Activated T-cell treated with anti-CD3 and anti-CD28 coated beads, Interleukin-2, amount 50 U/mL, for 72 hours (primary cell): ENCODE measurements at places on chromosomes 3 and 15. TPM values are rescaled to one million over a fixed set of nuclear protein-coding genes. Genes with fewer than 3 reads are reported as not detected.

- H3K4me3 ChIP-seq = no peak overlapping the region
- peaks cover 15% of the 10 kb centered on the region for H3K4me1 ChIP-seq
- peaks cover 42% of the 10 kb centered on the region for H3K27me3 ChIP-seq
Measured at GRCh38 chr3:58608648-58609047, 31.5 kb upstream of the FAM107A start.

DNA sequence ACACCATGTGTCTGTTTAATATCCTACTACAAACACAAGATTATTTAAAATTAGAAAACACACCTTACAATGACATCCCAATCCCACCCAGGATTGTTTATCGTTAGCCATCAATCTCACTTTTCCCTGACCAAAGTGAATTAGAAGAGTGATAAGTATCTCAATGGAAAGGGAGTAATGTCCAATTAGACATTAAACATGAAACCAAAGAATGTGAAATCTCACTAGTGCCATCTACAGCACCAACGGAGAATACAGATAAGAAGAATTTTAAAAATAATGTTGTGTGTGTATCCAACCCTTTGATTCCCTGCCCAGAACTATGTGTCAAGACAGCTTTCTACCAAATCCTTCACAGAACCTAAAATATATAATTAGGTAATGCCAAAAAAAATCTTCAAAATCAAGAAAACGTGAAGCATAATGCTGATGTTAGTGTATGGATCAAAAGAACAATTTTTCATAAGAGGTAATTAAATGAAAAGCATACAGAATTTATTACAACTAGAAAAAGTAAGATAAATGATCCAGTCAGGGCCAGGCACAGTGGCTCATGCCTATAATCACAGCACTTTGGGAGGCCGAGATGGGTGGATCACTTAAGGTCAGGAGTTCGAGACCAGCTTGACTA, 64.2 kb downstream of the SCAPER start:
- H3K4me1 ChIP-seq = peaks cover 26% of the 10 kb centered on the region
- DNase-seq = no peak

GRCh38 chr15:38217191-38217595, 35.4 kb upstream of the SPRED1 start:
- no peak overlapping the region for H3K27ac ChIP-seq
- H3K36me3 ChIP-seq = no peaks in the 10 kb centered on the region
- peaks cover 24% of the 10 kb centered on the region for H3K27me3 ChIP-seq

DNA sequence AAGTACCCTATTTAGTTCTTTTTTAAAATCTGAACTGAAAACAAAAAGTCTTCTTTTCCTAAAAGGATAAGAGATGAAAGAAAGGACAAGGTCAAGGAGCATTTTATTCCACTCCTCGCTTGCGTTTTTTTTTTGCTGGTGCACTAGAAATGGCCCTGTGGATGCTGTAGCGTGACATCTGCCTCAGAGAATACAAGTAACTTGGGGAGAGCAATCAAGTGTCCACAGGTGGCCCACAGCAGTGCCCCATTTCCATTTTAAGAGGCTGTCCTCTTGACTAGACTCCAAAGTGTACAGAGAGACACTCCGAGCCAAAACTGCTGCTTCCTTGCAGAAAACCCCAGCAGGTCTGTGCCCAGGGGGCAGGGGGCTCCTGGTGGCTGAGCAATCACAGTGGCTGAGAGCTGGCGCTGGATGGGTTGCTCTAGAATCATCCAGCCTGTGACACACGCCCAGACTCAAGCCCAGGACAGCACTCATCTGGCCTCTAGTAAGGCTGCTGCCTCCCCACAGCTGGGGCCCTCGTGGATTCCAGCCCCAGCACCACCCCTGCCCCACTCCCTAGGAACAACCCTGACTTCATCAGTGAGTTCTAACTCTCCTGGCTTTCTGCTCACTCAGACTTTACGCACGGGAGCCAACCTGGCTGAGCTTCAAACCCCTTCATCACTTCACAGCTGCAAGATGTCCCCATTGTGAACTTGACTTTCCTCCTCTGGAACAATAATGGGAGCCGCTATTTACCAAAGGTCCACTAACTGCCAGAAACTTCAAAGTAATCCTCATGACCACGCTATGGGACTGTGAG, 71.1 kb upstream of the SPATA12 start:
- no peak for DNase-seq
- H3K36me3 ChIP-seq = no peaks in the 10 kb centered on the region
- H3K27ac ChIP-seq = no peak overlapping the region
- H3K27me3 ChIP-seq = peaks cover 31% of the 10 kb centered on the region
- H3K4me3 ChIP-seq = peak overlapping the region; percentile 20
- H3K4me1 ChIP-seq = peaks cover 39% of the 10 kb centered on the region

DNA sequence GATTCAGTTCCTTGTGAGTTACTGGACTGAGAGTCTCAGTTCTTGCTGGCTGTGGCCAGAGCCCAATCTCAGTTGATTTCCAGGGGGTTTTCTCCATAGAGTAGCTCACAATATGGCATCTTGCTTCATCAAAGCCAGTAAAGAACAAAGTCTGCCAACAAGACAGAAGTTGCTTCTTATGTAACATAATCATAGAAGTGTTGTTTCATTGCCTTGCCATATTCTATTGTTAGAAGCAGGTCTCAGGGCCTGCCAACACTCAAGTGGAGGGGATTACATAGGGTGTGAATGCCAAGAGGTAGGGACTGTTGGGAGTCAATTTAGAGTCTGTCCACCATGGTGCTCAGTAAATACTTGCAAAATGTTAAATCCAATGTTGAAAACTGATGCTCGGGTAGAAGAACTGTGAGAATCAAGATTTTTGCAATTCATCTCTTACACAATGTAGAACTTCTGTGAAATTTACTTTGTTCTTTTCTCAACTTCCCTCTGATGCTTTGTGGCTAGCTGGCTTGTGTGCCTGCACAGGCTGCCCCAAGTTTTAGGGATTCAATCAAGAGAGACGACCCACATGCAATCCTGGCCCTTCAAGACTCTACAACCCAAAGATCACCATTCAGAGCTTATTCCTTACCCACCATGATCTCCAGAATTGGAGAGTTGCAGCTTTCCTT, 13.3 kb upstream of the PXYLP1 start:
- no peak overlapping the region for H3K4me3 ChIP-seq
- H3K27me3 ChIP-seq = peaks cover 5% of the 10 kb centered on the region
- no peak for DNase-seq

- peaks cover 6% of the 10 kb centered on the region for H3K36me3 ChIP-seq
- no peak for DNase-seq
- peak overlapping the region; percentile 93 for H3K4me3 ChIP-seq
- H3K27ac ChIP-seq = peak overlapping the region; percentile 94
Measured at GRCh38 chr3:3178498-3179328, 778 bp downstream of the CRBN start.

DNA sequence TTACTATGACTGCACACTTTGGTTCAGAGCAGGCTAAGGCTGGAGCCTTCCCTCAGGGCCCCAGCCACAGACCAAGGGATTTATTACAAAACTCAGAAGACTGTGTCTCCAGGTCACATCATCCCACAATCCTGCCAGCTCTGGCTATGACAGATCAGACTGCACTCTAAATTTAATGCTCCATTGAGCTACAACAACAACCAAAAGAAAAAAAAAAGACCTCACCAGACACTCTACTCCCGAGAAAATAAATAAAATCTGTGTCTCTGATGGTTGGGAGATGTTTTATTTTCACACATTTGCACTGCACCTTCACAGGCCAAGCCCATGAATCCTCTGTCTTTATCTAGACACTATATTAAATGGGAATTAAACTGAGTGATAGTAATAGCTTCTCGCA, 50.8 kb upstream of the CTNNB1 start:
- H3K36me3 ChIP-seq = peaks cover 6% of the 10 kb centered on the region
- H3K27ac ChIP-seq = no peak overlapping the region
- no peak overlapping the region for H3K4me3 ChIP-seq
- H3K4me1 ChIP-seq = no peaks in the 10 kb centered on the region
- peaks cover 4% of the 10 kb centered on the region for H3K27me3 ChIP-seq

- no peaks in the 10 kb centered on the region for H3K4me1 ChIP-seq
- no peak overlapping the region for H3K27ac ChIP-seq
- H3K27me3 ChIP-seq = no peaks in the 10 kb centered on the region
- no peak for DNase-seq
Measured at GRCh38 chr3:124972457-124972856, 37.9 kb upstream of the MUC13 start.

DNA sequence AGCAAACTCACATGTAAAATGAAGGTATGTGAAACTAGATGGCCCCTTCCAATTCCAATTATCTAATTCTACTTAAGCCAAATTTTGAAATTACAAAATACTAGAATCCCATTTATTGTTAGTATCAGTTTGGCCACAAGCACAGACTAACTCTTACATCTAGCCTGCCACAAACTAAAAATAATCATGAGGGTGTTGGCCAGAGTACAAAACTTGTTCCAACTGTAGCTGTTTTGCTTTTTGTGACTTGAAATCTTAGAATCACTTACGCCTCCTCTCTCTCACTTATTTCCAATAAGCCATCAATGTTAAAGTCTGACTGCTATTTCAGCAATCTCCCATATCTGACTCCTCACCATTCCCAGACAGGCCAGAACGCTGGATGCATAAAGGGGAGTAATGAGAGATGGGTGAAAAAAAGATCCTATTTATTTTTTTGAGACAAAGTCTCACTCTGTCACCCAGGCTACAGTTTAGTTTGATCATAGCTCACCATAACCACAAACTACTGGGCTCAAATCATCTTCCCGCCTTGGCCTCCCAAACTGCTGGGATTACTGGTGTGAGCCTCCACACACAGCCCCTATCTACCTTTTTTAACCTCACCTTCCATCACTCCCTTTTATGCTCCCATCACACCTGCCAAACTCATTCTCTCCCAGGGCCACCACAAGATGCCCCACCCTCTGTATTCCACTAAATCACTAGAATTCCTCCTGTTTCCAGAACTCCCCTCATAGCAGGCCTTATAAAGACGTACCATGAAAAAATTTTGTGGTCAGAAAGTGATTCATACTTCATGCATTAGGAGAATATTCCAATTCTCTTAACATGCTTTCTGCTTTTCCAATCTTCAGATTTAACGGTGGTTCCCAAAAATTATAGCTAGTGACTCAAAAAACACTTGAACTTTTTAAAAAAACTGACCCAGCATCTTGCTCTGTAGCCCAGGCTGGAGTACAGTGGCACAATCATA, 36.5 kb downstream of the ATOSA start:
- no peak for DNase-seq
- no peaks in the 10 kb centered on the region for H3K36me3 ChIP-seq
- H3K4me1 ChIP-seq = peaks cover 9% of the 10 kb centered on the region
- no peak overlapping the region for H3K4me3 ChIP-seq
- H3K27ac ChIP-seq = no peak overlapping the region

DNA sequence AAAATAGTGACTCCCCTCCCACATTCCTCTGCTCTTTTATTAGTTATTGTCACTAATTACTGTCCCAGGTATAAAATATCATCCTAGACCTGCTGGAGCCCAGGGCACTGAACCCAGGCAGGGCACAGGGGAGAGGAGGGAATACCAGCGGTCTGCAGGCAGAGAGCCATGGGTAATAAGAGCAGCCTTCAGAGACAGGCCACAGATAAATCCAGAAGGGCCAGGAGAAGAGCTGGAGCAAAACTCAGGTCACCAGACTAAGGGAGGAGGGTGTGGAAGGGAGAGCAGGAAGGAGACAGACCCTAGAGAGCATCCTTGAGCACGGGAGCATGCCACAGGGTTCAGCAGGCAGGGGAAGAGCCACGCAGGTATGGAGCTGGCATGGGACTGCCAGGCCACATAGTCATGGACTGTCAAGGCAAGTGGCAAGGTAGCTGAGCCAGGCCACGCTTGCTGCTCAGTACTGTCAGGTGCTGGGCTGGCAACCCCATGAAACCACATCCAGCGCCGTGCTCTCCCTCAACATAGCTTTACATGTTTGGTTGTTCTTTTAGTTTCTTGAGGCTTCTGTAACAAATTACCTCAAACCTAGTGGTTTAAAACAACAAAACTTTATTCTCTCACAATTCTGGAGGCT, 15.6 kb upstream of the CAPN3 start:
- no peaks in the 10 kb centered on the region for H3K27me3 ChIP-seq
- H3K36me3 ChIP-seq = no peaks in the 10 kb centered on the region
- DNase-seq = no peak
- H3K27ac ChIP-seq = peak overlapping the region; percentile 50
- no peaks in the 10 kb centered on the region for H3K4me1 ChIP-seq

- no peak overlapping the region for H3K4me3 ChIP-seq
- peaks cover 11% of the 10 kb centered on the region for H3K27me3 ChIP-seq
- DNase-seq = no peak
- H3K27ac ChIP-seq = no peak overlapping the region
- no peaks in the 10 kb centered on the region for H3K4me1 ChIP-seq
- no peaks in the 10 kb centered on the region for H3K36me3 ChIP-seq
Measured at GRCh38 chr3:17936736-17937480, 194.5 kb upstream of the TBC1D5 start.

DNA sequence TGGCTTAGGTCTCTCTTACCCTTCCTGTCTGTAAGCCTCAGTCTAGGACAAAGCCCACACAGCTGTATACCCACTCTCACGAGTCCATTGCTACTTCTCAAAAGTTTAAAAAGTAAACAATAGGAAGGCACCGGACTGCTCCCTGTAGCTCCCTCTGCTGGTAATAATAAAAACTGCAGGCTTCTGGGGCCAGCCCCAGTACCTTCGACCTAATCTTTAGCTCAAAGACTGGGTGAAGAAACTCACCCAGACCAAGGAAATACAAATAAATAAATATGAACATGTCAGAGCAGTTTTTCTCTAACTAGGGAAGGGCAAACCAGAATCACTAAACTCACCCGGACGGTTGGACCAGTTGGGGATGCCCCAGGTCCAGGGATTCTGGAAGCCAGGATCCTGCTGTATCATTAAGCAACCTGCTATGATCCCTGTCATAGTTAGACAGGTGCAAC, 5.0 kb downstream of the FAM219B start:
- H3K4me3 ChIP-seq = no peak overlapping the region
- H3K27me3 ChIP-seq = no peaks in the 10 kb centered on the region
- H3K36me3 ChIP-seq = peaks cover 3% of the 10 kb centered on the region
- peak; percentile 73 for DNase-seq

The WNT5A gene
- 0.51 TPM for total RNA-seq

The SPG21 gene
- total RNA-seq = 57.9 TPM
